ENCODE measurements at places on chromosomes 11 and 22.

DNA sequence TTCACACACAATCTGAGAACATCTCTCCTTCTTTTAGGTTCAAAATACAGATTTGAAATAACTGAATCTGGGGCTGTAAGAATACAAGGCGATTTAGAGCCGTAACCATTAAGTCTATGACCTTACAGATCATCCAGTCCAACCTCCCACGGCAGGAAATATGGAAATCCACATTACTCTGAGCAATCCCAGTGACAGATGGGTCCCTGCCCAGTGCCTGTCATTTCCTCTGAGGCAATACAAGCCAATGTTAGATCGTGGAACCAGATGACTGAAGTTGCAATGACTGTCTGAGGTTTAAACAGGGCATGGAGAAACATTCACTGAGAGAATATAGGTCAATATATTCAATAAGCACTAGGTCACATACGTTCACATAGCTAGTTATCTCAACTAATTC, 77.4 kb upstream of the OR5AK2 start:
- DNase-seq, result no peak

DNA sequence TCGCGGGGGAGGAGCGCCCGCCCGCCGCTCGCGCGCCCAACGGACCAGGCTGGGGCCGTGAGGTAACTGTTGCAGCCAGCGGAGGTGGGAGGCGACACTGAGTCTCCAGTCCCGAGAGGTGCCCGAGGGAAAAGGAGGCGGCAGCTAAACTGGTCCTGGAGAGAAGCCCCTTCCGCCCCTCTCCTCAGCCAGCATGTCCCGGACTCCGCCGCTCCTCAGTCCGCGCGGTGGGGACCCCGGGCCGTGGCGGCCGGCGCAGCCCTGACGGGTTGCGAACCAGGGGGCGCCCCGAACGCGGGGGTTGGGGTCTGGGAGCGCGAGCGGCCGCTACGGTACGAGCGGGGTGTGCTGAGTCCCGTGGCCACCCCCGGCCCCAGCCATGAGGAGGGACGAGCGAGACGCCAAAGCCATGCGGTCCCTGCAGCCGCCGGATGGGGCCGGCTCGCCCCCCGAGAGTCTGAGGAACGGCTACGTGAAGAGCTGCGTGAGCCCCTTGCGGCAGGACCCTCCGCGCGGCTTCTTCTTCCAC, at the start of gene PDE3B:
Gene PDE3B (plus strand): TSS at position 108 of the 529 bp plus-strand sequence. CDS start 272 bp downstream, at position 380.
- peak; percentile 58 for DNase-seq

GRCh38 chr11:58628446-58628845, 6.0 kb downstream of the CNTF start:
- DNase-seq, result no peak

DNA sequence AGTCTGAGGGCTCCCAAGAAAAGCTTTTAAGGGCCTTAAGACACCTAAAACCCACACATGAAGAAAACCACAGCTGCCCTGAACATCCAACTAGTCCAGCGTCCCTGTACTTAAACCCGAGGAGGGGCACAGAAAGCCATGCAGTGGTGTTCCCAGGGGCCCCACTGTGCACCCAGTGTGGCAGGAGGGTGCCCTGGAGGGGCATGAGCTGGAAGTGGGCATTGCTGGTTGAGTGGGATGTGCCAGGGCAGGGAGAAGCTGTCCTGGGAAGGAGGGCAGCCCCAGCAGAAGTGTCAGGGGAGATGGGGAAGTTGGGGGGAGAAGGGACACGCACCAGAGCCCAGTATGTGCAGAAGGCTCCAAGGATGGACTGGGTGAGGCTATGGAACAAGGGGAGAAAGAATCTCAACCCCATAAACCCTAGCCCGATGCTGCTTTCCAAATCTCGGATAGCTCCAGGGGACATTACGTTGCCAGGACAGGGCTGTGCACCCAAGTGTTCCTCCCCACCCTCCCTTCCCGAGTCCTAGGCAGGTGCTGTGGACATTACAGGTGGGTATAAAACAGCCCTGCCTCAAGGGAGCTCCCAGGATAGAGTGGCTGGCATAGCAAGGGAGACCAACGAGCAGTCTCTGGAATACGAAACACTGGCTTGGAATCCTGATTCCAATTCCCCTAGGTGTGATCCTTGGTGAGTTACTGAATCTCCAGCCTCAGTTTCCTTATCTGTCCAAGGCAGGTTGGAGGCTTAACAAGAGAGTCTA, 44.2 kb downstream of the SHANK2 start:
- DNase-seq, result no peak

DNA sequence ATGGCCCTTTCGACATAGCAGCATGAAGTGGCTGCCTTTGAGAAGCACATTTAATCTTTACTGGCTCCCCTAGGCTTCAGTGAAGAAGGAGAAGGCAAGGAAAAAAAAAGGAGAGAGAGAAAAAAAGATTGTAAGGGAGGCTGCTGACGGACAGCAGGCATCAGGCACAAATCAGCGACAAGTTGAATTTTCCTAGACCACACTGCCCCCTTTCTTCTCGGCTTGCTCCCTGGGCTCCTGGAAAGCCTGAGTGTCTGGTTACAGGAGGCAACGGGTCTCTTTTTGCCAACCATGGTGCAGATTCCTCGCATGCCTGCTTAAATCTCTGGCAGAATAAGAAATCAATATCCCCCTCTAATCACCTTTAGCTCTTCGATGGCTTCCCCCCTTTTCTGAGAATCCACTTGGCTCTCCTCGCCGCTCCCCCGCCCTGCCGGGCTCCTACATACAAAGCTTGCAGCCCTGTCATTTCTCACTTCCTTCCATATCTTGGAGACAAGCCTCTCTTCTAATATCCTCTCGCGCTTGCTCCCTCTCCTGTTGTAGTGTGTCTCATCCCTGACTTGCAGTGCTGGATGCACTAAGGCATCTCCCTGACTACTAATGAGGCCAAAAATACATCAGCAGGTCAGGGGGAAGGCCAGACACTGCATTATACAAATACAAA, 14.3 kb downstream of the BLID start:
- no peak for DNase-seq

- no peak for DNase-seq
Measured at GRCh38 chr11:76978818-76979217, 55.4 kb upstream of the B3GNT6 start.

DNA sequence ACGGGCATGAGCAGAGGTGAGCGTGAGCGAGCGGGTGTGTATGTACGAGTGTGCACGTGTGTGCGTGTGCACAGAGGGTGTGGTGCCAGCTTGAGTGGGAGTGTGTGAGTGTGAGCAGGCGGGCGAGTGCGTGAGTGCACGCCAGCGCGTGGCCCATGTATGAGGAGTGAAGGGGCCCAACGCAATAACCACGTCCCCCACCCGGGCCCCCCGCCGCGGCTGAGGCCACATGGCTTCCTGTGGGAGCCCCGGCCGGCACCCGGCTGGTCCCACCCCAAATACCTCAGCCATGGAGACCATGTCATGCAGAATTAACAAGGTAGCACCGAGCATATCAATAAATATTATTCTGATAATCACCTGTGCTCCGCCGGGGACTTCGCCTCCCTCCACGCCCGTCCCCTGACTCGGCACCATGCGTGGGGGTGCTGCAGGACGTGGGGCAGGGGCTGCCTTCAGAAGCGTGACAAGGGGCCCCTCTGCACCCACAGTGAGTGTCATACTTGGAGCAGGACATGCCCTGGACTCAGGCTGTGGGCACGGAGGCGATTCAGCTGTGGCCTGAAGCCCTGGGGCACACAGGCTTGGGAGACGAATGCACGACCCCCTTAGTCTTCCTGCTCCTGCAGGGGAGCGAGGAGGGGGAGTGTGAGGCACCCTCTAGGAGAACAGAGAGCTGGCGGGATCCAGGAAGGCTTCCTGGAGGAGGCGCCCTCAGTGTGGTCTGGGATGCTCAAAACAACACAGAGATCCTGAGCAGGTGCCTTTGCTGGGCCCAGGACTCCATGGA, 5.6 kb upstream of the TRABD start:
- no peak for DNase-seq

GRCh38 chr11:20388096-20389055, 860 bp downstream of the PRMT3 start:
- DNase-seq, result peak; percentile 34

DNA sequence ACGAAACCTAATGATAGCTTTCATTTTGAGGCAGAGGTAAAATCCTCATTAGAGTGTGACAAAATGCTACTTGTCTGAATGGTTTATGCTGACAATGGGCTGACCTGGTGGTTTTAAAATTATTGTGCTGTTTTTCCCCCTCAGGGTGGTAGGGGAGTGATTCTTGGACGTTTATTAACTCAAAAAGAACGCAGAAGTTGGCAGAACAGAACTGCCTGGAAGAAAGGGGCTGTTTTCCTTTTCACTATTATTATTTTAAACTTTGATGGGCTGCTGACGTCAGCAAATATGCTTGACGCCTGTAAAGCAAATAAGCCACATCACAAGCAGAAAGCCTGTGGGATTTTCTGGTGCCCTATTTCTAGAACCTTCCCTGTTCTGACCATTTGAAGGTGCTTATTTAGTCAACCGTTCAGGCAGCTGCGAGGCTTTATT, 4.0 kb downstream of the RASSF10 start:
- DNase-seq, result no peak

- no peak for DNase-seq
Measured at GRCh38 chr22:31952094-31952401, 7.7 kb downstream of the YWHAH start.

DNA sequence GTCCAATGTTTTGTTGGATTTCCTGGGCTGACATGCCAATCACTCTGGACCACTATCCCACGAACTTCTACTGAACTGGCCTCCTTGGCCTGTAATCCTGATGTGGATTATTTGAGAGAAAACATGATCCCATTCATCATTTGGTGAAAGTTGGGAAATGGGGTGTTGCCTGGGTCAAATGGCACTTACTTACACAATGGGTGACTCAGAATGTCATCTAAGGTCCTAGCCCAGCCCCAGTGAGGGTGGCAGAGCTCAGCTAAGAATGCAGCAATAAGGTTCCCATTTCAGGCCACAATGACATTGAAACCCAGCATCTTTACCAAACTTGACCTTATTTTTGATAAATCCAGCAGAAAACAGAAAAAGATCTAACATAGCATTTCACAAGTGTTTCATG, 8.0 kb upstream of the DSCAML1 start:
- DNase-seq, result no peak

- no peak for DNase-seq
Measured at GRCh38 chr22:25146307-25146706, 53.4 kb upstream of the CRYBB3 start.

- DNase-seq, result no peak
Measured at GRCh38 chr11:1458340-1459218, 28.0 kb downstream of the MOB2 start.

- DNase-seq, result peak; percentile 14
Measured at GRCh38 chr22:31969789-31970489, 25.6 kb downstream of the YWHAH start.

GRCh38 chr11:40445391-40445790, 1014.1 kb downstream of the LRRC4C start:
- DNase-seq, result no peak

- no peak for DNase-seq
Measured at GRCh38 chr11:14612694-14613093, 30.9 kb upstream of the PDE3B start.

DNA sequence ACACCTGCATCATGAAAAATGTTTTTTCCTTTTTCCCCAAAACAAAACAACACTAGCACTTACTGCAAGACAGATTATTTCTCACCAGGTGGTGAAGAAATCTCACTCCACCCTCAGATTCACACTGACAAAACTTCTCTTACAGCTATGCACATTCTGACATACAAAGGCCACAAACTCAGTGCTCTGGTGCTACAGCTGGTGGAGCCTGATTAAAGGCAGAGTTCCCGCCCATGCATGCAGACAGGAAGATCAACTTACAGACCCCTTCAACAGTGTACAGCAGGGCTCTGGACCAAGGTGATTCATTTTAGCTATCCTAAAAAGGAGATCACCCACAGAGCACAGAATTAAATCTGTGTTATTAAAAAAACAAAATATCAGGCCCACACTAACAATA, 112.6 kb downstream of the CADM1 start:
- no peak for DNase-seq

DNA sequence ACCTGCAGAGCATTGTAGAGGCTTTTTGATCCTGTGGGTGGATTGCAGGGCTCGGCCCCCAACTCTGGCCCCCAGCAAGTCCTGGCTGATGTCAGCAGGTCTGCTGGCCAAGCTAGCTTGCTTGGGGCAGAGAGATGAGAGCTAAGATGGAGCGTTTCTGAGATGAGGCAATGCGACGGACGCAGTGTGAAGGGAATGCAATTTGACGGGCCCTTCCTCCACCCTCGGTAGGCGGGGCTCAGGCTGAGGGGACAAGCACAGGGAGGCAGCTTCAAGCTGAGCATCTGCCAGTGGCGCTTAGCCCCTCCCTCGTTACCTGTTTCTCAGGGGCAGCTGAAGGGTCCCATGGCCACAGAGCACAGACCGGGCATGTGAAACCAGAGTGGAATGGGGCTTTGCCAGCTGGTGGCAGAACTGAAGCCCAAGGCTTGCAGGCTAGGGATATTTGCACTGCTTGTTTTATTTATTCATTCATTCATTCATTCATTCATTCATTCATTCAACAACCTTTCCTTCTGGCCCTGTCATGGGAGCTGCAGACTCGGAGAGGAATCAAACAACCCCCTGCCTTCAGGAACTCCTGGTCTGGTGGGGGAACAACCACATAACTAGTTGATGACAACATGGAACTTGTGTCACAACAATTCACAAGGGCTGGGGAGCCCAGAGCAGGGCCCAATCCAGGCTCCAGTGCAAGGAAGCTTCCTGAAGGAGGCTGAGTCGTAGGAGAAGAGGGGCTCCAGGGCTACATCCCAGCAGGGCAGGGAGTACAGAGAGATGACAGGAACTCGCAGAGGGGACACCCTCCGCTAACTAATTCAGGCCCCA, 66.8 kb downstream of the THAP12 start:
- DNase-seq, result no peak

DNA sequence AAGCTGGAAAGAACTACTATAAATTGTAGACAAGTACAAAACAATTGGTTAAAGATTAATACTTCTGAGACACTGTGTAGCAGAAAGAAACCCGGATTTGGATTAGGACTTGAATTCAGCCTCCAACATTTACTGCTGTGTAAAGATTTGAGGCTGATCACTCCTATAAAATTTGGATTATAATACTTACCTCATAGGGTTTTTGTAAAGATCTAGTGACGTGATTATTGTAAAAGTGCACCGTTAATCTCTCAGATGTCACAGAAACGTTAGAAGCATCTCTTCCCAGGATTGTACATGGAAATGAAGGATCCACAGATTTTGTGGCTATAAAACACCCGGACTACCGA, 323 bp upstream of the HIKESHI start:
- DNase-seq, result no peak

DNA sequence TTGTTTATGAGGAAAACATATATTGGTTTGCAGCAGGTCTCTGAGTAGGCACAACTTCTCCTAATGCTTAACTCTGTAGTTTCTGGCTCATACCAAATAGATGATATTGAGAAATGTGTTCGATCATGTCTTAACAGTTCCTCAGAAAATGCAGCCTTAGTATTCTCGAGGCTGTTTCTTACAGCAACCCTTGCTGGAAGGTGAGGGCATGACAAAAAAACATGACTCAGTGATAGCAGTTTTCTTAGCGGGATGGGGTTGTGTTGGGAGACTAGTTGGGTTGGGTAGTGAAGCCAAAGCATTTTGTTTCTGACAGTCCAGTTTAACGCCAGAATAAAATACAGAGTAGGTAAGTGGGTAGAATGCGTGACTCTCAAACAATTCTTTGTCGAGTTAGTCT, 94.7 kb upstream of the PARVA start:
- no peak for DNase-seq

All from effector CD8-positive, alpha-beta T cell (primary cell).